Aorta (tissue), 5 donors: ENCODE measurements at places on chromosomes 7 and 10. TPM values are rescaled to one million over a fixed set of nuclear protein-coding genes. Genes with fewer than 3 reads are reported as not detected.
A peak's percentile ranks its signal among the peaks of the same experiment; 100 is the strongest.

- no peak for DNase-seq
These were observed at the start of gene CYP26C1 for GRCh38 chr10:93059975-93060886. Gene CYP26C1, plus strand, starts transcription at chr10:93060798. Its CDS starts 466 bp downstream, at chr10:93061264.

DNA sequence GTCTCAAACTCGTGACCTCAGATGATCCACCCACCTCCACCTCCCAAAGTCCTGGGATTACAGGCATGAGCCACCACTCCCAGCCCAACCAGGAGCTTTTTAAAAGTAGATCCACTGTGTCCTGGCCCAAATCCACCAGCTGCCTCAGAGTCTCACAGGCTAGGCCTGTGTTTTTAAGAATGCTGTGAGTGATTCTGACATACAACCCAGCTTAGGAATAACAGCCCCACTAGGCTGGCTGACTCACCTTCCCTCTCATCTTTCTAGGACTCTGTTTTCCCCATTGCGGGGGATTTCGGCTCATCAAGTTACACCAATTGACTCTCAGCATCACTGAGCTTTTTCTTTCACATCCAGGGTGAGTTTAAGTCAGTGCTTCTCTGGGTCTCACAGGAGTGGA is 207.6 kb downstream of the SKIDA1 start:
- DNase-seq: no peak

DNA sequence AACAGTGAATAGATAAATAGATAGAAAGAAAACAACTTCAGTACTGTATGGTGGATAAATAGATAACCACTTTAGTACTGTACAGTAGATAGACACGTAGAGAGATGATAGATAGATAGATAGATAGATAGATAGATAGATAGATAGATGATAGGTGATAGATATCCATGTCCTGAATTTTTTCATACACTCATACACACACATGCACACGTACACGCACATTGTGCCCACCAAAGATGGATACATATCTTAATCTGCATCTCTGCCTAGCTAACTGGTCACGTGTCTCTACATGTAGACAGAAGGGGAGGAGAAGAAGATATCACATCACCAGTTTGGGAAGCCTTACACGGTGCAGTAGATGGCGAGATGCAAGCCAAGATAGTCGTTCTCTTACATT is 99.2 kb downstream of the ARID5B start:
- no peak for DNase-seq

- no peak for DNase-seq
These were observed 79.5 kb downstream of the NEBL start for GRCh38 chr10:20817646-20818045.

- no peak for DNase-seq
These were observed 35.4 kb downstream of the TET1 start for GRCh38 chr10:68595513-68595912.

DNA sequence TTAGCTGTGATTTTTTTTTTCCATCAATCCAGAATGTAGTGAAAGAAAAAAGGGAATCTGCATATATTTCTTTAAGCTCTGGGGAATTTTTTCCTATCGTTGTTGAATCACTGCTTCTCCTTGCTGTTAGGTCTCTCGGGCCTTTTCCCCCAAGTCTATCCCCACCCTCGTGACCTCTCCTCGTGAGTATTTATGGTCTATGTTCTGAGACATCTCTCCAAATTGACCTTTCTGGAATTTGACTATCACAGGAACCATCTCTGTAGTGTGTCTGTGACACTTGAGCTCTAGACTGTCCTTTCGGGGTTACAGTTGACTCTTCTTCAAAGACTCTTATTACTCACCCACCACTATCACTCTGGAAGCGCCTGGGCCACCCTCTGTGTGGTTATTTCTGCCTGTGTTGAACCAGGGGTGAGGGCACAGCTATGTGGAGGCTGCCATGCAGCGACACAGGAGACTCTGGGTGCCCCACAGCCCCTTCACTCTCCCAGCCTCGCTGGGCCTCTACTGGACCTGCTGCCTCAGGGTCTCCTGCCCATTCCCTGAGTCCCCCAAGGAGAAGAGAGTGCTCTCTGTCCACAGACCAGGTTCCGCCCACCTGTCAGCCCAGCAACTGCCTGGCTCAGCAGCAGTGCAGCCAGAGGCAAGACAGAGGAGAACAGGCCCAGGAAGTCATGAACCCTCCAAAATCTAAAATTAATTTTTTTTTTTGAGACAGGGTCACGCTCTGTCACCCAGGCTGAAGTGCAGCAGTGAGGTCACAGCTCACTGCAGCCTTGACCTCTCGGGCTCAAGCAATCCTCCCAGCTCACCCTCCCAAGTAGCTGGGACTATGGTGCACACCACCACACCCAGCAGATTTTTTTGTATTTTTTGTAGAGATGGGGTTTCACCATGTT is 45.7 kb upstream of the PTPRN2 start:
- DNase-seq: no peak

- DNase-seq: no peak
These were observed 409.5 kb downstream of the GLRX3 start for GRCh38 chr10:130545697-130546096.

GRCh38 chr10:14009371-14010100 is 321.2 kb downstream of the FRMD4A start:
- no peak for DNase-seq

DNA sequence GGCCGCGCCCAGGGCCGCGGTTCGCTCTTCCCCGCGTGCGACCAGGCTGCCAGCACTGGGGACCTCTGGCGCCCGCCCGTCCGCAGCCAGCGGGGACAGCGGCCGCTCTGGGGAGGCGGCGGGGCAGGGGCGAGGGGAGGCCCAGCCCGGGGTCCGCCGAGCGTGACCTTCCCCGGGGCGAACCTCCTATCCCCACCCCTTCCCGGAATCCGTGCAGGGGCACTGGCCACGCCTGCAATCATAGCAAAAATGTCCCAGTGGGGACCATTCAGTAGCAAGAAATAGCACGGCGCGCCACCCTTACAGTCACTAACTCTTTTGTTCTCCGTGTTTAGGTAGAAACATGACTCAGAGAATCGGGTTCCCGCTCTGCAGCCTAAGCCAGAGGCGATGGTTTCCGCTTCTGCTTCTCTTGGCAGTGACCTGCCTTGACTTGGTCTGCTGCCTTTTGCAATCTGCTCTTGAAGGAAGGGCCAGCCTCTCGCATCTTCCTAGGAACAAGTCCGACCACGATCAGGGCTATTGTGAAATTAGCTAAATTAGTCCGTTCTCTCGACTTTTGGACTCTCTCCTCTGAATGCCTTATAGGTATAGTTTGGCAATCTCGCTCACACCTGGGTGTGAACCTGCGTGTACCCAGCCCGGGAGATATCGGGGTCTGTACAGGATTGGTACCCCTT is 79.3 kb upstream of the ACBD5 start:
- peak; percentile 67 for DNase-seq

- DNase-seq: no peak
These were observed 158.0 kb upstream of the ITGB1 start for GRCh38 chr10:33115738-33116719.

GRCh38 chr10:12422189-12422588 is 72.8 kb downstream of the CAMK1D start:
- no peak for DNase-seq

GRCh38 chr10:3754727-3755439 is 30.1 kb downstream of the KLF6 start:
- no peak for DNase-seq

DNA sequence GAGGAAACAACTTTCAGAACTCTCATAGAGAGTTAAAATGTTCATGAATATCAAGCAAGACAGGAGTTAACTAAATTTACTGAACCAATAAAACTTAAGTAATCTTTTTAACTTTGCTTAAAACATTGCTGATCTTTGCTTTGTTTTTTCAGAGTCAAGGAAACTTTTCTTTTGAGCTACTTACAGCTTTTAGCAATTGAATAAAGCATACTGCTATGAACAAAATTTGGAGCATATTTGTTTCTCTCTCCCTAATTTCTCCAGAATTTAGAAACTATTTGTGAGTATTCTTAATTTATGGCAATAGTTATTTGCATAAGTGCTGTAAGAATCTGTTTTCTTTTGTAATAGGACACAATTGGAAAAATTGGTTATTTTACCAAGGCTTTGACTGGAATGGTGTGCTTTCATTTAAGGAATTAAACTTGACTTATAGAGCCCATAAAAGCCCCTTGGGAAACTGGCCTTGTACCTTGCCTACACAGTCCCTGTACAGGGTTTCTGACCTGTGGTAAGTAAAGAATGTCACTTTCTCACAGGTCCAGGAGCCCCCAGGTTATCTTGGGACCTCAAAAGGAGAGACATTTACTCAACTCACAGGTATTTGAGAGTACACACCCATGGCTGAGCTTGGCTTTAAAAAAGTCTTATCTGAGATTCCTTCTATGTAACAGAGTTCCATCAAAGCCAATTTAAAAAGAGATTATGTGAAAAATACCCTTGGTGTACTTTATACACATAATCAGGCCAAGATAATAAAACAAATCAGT is 23.3 kb upstream of the KIAA1549 start:
- DNase-seq: no peak

DNA sequence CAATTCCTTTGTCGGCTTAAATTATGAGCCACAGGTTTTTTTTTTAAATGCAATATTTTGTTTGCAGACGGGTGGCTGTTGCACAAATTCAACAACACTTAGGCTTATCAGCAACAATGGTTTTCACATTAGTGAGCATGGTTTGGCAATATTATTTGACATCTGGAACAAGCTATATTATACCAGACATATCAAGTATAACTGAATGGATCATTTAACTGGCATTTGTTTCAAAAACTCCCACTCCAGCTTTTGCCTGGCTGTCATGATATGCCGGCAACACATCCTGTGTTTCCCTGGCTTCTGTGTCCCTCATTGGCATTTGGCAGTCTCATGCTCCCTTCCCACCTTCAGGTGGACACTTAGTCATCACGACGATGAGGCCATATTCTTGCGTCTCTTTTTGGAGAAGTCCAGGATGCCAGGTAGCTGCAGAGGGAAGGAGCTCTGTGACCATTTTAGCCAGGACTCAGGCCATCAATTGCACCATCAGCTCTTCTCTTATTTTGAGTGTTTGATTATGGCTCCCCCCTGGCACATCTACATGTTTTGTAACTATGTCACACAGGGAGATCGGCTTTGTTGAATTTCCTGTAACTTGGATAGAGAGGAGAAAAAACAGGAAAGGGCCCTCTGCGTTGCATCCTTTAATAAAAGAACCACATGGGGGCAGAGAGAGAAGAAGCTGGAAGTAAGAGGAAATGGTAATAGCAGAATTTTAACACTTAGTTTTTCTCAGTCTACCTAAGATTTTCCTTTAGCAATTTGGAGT is 413.9 kb downstream of the LRMDA start:
- no peak for DNase-seq

DNA sequence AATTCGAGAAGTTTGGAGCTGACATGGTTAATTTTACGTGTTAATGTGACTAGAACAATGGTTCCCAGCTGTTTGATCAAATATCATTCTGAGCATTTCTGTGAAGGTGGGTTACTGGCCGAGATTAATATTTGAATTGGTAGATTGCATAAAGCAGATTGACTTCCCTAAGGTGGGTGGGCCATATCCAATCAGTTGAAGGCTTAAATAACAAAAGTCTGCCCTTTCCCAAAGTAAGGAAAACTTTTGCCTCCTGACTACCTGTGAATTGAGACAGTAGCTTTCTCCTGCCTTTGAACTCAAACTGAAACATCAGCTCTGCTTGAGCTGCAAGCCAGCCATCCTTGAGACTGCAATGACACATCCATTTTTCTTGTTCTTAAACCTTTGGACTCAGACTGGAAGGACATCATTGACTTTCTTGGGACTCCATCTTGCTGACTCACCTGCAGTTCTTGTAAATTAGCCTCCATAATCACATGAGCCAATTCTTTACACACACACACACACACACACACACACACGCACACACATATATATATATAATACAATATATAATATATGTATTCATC is 63.1 kb upstream of the LRRTM3 start:
- no peak for DNase-seq

DNA sequence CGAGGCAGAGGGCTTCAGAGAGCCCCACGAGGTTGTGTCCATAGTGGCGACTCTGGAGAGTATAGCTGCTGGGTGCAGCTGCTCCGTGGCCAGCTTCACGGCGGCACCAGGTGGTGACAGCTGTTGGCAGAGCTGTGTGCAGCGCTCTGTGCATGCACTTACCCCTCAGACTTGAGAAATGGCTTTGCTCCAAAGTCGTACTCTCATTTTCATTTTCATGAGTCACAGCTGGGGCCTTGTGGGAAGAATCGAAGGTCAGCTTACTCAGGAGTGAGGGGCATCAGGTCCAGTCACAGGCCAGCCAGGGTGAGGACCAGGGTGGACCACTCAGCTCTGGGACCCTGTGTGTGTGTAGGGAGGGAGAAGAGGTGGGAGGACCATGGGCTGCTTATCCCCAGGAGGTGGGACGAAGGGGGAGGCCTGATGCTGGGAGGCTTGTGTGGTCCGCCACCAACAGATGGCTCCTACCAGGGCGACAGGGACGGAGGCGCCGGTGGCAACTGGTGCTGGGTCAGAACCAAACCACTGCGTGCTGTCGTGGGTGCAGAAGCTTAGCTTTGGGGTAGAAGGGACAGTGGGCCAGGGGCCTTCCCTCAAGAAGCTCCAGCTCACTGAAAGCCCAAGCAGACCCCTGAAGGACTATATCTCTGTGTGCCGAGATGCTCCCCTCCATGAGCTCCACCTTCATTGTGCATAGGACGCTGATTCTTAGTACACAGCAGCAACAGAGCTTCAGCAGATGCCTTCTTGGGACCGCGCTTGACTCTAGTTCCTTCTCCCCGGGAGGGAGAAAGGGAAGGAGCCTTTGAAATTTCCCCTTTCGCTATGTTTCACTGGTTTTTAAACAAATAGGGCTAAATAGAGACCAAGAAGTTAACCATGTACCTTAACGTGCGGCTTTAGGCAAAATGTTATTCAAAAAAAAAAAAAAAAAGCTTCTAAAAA is 225.0 kb downstream of the CELF2 start:
- DNase-seq: no peak

DNA sequence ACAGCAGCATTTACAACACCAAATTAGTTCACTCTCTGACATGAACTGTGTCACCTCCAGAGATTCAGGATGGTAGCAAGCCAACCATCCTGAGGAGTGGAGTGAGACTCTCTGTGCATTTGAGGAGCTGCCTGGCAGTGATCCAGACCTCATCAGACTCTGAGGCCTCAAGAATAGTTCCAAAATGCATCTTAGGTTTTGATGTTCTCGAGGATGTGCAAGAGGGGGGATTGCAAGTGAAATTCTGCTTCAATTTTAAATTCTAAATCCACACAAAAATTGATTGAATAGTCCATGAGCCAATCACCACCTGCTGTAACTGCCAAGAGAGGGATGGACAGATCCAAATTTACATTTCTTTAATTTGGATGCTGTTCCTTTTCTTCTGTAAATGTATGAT is 49.7 kb downstream of the SLK start:
- DNase-seq: no peak

Gene ACBD7
- total RNA-seq: not detected

Gene NPY
- total RNA-seq: not detected

Gene SPDYE1
- not detected for total RNA-seq

Gene SVOPL
- total RNA-seq: not detected

Gene TMEM229A
- not detected for total RNA-seq

Gene PNLIPRP1
- total RNA-seq: 0.94 TPM

Gene CDC123
- 39.8 TPM for total RNA-seq

Gene RHOBTB1
- total RNA-seq: 12.9 TPM
